Muscle of back (tissue), 13 donors: ENCODE measurements at places on chromosomes 7 and 10. TPM values are rescaled to one million over a fixed set of nuclear protein-coding genes. Genes with fewer than 3 reads are reported as not detected.

- DNase-seq: no peak
Measured at GRCh38 chr7:137082391-137082790, 213.9 kb downstream of the CHRM2 start.

PPP1R9A gene
- polyA plus RNA-seq: 25.6 TPM

DNA sequence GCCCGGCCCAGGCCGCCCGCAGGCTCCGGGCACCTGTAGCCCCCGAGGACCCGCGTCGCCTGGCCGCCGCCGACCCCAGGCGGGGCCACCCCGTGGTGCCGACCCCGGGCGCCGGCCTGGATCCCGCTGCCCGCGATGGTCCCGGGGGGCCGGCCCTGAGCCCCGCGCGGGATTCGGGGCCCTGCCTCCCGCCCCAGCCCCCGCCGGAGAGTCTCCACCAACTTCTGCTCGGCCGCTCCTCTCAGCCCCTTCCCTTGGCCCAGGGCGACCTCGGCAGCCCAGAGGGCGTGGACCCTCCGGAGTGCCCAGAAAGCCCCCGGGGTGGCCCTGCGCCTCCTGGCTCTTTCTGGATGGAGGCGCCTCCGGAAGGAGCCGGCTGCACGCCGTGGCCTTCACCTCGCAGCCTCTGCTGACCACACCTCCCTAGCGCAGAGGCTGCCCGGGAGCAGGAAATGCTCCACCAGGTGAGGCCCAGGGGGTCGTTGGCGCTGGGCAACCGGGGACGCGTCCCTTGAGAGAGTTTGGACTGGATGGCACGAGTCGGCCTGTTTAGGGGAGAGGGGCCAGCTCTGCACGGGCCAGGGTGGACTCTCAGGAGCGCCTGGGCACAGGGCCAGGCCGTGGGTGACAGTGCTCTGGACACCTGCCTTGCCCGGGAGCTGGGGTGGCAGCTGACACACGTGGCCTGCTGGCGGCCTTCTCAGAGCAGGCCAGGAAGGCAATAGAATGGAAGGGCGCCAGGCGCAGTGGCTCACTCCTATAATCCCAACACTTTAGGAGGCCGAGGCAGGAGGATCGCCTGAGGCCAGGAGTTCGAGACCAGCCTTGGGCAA lies 529 bp downstream of the ZNF853 start:
- no peak for DNase-seq

- no peak for DNase-seq
Measured at GRCh38 chr7:151309311-151309710, 32.3 kb upstream of the NUB1 start.

GRCh38 chr10:123147635-123148413 lies at the start of gene HMX2:
HMX2 (plus strand) TSS chr10:123148136; CDS start chr10:123148379, 243 bp downstream.
- no peak for DNase-seq

DNA sequence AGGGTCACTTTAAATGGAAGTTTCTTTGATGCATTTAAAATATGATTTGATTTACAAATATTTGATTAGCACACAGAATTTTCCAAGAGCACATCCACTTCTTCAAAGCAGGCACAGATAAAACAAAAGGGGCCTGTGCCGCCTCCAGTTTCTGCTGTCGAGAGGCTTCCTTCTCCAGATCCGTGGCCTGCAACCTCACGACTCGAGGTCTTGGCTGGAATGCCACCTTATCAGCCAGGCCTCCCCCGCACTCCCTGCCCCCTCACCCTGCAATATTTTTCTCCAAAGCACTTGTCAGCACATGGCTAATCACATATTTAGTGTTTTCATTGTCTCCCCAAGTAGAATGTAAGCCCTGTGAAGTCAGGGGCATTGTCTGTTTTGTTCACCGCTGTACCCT lies 12.5 kb downstream of the PYROXD2 start:
- no peak for DNase-seq

- DNase-seq: no peak
Measured at GRCh38 chr7:100824499-100825214, 2.7 kb downstream of the EPHB4 start.

GRCh38 chr10:543862-544822 lies 145.3 kb downstream of the DIP2C start:
- DNase-seq: no peak

DNA sequence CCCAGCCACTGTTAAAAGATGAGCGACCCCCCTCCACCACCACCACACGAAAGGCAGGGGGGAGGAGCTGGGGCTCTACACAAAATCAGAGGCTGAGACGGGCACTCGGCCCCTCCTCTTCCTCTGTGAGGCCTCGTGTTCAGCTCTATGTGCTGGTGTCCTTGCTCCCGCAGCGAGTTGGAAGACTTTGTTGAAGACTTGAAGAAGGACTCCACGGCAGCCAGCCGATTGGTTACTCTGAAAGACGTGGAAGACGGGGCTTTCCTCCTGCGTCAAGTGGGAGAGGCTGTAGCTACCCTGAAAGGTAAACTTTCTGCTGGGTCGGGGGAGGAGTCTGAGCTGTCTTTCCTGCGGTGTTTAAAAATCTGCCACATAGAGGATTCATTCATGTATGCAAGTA lies 203.7 kb downstream of the ARHGAP21 start:
- DNase-seq: no peak

GRCh38 chr7:24029068-24029467 lies 254.9 kb upstream of the NPY start:
- DNase-seq: no peak

- DNase-seq: no peak
Measured at GRCh38 chr7:141706239-141707064, 1.7 kb upstream of the WEE2 start.

OIT3 gene
- polyA plus RNA-seq: 9.8 TPM

DNA sequence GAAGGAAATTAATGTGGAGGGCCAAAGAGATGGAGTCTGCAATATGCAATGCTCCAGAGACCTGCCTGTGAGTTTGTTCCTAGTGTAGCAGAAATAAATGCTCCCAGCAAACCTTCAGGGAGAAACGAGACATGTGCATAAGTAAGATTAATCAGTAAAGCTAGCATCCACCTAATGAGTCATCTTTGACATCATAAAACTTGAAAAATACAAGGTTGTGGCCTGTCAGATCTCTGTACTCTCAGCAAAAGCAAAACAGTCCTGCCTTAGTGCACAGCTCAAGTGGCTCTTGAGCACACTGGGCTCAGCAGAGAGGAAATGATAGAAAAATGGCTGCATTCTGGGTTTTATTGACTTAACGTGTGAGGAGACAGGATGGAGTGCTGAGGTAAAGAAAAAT lies 32.5 kb upstream of the ERCC6 start:
- no peak for DNase-seq

FAM24B gene
- polyA plus RNA-seq: 2.0 TPM

GRCh38 chr7:117531595-117532244 lies 51.9 kb downstream of the CFTR start:
- DNase-seq: no peak
